ENCODE measurements at places on chromosomes 1 and 21.

GRCh38 chr1:163170975-163171676 is 31.6 kb downstream of the RGS5 start:
- peak; percentile 62 for DNase-seq

DNA sequence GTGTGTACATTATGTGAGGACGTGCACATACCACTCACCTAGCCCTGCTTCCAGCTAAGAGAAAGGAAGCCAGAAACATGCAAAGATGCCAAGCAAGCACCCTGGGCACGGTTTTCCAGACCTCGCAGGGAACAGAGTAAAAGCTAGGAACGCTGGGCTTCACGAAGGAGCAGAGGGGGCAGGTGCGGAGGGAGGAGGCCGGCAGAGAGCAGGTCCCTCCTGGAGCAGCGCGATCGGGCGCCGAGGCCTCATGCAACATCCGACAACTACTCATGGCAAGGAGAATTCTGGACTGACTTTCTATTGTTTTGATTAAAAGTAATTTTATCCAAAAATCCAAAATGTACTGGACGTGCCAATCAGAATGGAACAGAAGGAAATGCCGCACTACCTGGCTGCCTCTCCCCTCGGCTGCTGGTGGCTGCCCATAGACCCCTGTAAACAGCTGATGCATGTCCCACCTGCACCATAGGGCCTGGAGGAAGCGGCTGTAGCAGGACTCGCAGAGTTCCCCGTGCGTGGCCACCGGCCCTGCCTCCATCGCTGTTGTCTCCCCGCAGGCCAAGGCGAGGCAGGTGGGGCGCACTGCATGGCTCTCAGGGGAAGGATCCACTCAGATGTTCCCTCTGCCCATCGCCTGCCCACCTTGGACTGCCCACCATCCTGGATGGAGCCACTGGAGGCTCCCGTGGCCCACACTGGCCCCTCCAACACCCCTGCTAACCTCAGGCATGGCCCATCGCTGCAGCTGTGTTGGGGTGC is 93.5 kb downstream of the WDR4 start:
- DNase-seq: no peak

DNA sequence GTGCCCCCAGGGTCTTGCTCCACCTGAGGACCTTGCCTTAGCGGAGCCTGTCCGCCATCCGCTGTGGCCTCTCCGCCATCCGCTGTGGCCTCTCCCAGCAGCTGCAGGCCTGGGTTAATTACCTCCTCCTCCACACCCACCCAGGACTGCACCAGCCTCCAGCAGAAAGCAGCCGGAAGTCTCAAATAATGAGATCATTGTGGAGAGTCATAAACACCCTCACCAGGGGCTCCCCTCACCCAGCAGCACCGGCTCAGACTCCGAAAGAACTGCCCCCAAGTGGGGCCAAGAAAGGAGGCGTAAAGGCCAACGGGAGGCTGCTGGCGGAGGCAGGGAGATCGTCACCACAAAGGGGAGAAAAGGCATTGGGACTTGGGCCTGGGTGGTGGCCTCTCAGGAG is 10.7 kb upstream of the GPR153 start:
- no peak for DNase-seq

- no peak for DNase-seq
Measured at GRCh38 chr21:31087639-31088473, 49.6 kb upstream of the KRTAP19-8 start.

DNA sequence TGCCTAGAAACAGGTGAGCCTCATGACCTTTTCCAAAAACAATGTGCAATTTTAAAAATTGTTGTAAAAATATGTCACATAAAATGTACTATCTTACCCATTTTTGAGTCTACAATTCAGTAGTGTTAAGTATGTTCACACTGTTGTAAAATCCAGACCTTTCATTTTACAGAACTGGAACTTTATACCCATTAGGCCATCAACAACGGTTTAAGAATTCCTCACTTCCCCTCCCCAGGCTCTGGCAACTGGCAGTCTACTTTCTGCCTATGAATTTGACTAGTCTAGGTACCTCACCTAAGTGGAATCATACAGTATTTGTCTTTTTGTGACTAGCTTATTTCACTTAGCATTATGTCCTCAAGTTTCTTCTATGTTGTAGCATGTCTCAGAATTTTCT is 8.6 kb downstream of the CTSE start:
- no peak for DNase-seq

DNA sequence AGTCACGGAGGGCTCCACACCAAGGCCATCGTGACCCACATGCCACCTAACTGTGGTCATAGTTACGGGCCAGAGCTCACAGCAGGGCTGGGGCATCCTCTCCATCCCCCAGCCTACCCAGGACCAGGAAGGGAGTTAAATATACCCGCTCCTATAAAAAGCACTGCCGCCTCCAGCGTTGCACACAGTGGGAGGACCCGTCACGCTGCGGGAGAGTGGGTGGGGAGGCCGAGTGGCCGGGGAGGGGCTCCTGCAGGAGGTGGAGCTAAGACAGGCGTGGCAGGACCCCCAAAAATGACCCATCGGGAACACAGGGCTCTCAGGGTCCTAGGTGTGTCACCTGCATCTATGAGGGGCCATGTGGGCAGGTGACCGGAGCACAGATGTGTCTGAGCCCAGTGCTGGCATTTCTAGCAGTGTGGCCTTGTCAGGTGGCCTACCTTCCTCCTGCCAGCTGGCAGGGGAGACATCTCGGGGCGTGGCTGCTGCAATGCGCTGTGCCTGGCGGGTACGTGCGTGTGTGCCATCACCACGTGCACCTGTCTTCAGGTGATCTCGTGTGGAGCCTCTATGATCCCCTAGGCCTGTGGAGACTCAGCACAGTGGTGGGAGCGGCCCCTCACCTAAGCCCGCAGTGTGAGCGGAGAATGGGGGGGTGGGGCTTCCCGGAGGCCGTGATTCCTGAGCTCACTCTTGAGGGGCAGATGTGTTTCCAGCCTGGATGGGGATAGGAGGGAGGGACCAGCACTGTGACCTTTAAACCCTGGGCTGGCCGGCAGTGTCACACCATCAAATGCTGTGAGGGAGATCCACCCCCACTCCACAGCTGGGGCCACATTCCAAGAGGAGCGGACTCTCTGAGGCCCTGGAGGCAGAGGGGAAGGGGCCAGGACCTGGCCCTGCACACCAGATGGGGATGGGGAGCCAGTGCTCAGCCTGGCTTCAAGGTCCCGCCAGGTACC is 17.7 kb downstream of the AGRN start:
- no peak for DNase-seq
